ENCODE measurements at places on chromosomes 12 and 14. TPM values are rescaled to one million over a fixed set of nuclear protein-coding genes. Genes with fewer than 3 reads are reported as not detected.

DNA sequence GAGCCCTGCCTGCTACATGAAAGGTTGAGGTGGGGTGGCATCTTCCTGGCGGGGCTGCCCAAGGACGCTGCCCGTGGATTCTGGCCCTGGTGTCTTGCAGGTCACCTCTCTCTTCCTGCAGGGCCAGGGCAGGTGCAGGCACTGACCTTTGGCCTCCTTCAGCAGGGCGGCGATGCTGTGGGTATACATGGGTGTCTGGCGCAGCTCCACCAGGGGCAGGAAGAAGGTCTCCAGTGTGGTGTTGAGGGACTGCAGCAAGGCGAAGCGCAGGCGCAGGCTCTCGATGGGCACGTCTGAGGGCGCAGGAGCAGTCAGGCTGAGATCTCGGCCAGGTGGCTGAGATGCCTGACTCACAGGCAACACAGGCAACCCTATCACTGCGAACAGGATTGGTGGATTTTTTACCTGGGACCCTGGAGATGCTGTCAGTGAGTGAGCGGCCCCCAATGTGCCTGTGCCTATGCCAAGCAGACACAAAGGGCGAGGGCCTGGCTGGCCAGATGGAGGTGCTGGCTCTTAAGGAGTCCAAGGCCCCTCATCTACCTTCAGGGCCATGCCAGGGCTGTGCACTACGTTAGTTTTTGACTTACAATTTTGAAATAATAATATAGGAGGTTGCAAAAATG lies 45.7 kb downstream of the TRAFD1 start:
- H3K4me3 ChIP-seq, result no peak overlapping the region
- H3K4me1 ChIP-seq, result no peaks in the 10 kb centered on the region
- peaks cover 8% of the 10 kb centered on the region for H3K36me3 ChIP-seq

GRCh38 chr12:124411953-124412645 lies 117.2 kb downstream of the RFLNA start:
- H3K4me1 ChIP-seq, result no peaks in the 10 kb centered on the region
- no peak overlapping the region for H3K4me3 ChIP-seq
- no peaks in the 10 kb centered on the region for H3K27me3 ChIP-seq
- DNase-seq, result no peak

GRCh38 chr12:103494734-103495468 lies 867 bp downstream of the C12orf42 start:
- no peaks in the 10 kb centered on the region for H3K36me3 ChIP-seq
- H3K27me3 ChIP-seq, result peaks cover 34% of the 10 kb centered on the region

- H3K4me1 ChIP-seq, result no peaks in the 10 kb centered on the region
- no peaks in the 10 kb centered on the region for H3K27me3 ChIP-seq
- DNase-seq, result no peak
- no peak overlapping the region for H3K4me3 ChIP-seq
- no peaks in the 10 kb centered on the region for H3K36me3 ChIP-seq
These were observed 155.1 kb upstream of the PRICKLE1 start for GRCh38 chr12:42744539-42745182.

DNA sequence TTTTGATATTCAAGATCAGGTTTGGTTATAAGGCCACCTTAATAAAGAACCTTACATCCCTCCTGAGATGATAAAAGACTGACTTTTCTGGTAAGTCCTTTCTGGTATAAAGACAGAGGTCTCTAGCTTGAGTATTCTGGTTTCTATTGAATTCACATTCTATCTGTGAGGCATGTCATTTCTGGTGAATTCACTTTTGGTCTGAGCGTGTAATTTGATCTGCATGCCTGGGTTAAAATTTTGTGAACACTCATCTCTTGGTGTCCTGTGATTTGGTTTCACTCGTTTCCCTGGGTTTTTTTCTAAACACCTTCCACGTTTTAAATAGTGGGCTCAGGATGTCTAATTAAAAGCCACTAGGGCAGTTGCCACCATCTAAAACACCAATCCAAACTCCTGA lies 12.2 kb downstream of the EIF5 start:
- no peak for DNase-seq
- H3K4me3 ChIP-seq, result no peak overlapping the region
- H3K4me1 ChIP-seq, result peaks cover 1% of the 10 kb centered on the region
- no peaks in the 10 kb centered on the region for H3K27me3 ChIP-seq
- H3K27ac ChIP-seq, result no peak overlapping the region
- H3K36me3 ChIP-seq, result peaks cover 29% of the 10 kb centered on the region

GRCh38 chr14:92937051-92937937 lies 14.3 kb downstream of the CHGA start:
- H3K27ac ChIP-seq, result no peak overlapping the region
- no peaks in the 10 kb centered on the region for H3K27me3 ChIP-seq
- no peaks in the 10 kb centered on the region for H3K4me1 ChIP-seq
- DNase-seq, result no peak

The PPM1H gene
- not detected for total RNA-seq

DNA sequence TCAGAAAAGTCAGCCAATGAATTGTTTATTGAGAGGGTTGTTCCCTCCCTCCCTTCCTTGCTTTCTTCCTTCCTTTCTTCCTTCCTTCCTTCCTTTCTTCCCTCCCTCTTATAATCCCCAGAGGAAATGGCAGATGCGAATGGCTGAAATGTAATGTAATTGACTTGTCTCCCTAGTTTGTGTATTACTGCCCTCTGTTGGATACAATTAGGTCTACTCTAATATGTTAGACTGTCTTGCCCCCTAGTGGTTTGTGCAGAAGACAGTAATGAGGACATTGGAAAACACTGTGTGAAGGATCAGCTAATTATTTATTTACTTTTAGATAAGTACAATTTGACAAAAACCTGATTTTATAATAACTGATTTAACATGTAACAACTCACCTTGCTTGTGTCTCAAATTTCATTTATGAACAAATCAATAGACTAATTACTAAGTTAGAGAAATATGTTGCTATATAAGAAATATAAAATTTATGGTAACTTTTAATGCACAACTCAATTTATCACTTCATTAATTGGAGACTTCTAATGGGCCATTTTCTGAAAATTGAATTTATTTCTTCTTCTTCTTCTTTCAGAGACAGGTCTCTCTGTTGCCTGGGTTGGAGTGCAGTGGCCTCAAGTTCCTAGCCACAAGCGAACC lies 229.8 kb upstream of the LRIG3 start:
- no peak overlapping the region for H3K27ac ChIP-seq
- no peak for DNase-seq
- no peaks in the 10 kb centered on the region for H3K4me1 ChIP-seq

DNA sequence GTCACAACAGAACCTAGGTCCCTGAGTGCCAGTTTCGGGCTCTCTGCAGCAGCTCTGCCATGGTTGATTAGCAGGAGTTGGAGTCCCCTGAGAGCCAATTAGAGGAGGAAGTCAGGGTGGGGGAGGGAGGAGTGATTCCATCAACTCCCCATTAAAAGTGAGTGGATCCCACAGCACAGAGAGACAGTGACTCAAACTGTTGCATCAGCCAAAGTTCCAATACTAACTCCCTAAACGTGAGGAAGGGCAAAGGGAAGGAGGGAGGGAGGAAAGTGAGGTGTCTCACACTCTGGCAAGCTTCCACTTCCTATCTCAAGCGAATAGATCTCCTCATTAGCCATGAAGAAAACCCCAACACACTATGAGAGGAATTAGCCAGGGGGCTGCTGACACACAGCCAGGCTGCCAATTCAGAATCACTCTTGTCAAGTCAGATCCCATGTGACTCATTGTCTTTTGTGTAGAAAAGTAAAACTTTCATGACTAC lies 23.6 kb downstream of the OR11H4 start:
- no peak for DNase-seq
- H3K4me1 ChIP-seq, result no peaks in the 10 kb centered on the region
- H3K36me3 ChIP-seq, result peaks cover 7% of the 10 kb centered on the region
- no peak overlapping the region for H3K4me3 ChIP-seq
- H3K27ac ChIP-seq, result no peak overlapping the region

- H3K27me3 ChIP-seq, result no peaks in the 10 kb centered on the region
- DNase-seq, result peak; percentile 87
- H3K4me1 ChIP-seq, result peaks cover 2% of the 10 kb centered on the region
These were observed 25.1 kb downstream of the MEG3 start for GRCh38 chr14:100850841-100851585.

- H3K4me3 ChIP-seq, result no peak overlapping the region
- H3K36me3 ChIP-seq, result no peaks in the 10 kb centered on the region
- no peak for DNase-seq
- H3K27me3 ChIP-seq, result no peaks in the 10 kb centered on the region
- no peaks in the 10 kb centered on the region for H3K4me1 ChIP-seq
- H3K27ac ChIP-seq, result no peak overlapping the region
These were observed 222.9 kb upstream of the DAAM1 start for GRCh38 chr14:58965601-58966000.

DNA sequence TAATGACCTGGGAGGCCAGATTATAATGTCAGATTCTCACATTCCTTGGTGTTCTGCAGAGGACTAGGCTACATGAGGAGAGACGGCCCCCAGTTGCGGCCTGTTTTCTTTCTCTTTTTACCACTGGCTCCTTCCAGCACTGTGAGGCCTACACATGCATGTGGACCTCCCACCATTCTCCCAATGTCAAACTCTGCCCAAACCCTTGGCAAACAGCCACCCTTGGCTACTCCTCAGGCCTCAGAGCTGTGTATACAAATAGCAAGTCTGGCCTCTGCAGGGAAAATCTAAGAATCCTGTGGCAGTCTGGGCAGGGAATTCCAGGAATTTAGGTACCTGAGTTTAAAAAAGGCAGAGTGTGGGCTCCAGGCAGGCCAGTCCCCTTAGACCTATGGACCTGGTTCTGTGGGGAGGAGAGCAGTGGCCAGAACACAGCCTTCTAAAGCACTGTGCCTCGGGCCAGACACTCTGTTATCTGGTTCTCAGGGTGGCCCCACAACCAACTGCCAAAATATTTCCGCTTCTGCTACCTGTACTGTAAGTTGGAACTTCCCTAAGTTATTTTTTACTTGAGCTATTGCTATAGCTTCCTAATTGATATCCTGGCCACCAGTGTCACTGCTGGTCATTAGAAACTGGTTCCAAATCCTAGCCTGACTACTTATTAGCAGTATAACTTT lies 19.9 kb upstream of the NEDD1 start:
- H3K27ac ChIP-seq, result no peak overlapping the region
- no peak overlapping the region for H3K4me3 ChIP-seq
- no peaks in the 10 kb centered on the region for H3K36me3 ChIP-seq
- H3K27me3 ChIP-seq, result peaks cover 5% of the 10 kb centered on the region
- DNase-seq, result no peak

DNA sequence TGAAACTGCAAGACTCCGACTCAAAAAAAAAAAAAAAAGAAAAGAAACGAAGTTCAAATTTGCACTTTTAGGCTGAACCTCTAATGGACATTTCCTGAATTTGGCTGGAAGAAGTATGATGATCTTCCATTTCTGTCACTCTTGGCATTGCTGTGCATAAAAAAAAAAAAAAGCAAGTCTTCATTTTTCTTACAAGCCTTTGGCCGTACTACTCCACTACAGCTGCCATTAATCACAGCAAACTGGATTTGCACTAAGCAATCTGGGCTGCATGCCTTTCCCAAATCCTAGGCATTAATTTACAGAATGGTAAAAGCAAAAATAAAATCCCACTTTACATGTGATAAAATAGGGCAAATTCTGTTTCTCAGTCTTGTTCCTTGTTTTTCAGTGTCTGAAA lies 7.1 kb downstream of the CSRP2 start:
- H3K4me1 ChIP-seq, result no peaks in the 10 kb centered on the region
- peaks cover 24% of the 10 kb centered on the region for H3K27me3 ChIP-seq
- DNase-seq, result no peak
- no peaks in the 10 kb centered on the region for H3K36me3 ChIP-seq
- no peak overlapping the region for H3K4me3 ChIP-seq
- no peak overlapping the region for H3K27ac ChIP-seq

DNA sequence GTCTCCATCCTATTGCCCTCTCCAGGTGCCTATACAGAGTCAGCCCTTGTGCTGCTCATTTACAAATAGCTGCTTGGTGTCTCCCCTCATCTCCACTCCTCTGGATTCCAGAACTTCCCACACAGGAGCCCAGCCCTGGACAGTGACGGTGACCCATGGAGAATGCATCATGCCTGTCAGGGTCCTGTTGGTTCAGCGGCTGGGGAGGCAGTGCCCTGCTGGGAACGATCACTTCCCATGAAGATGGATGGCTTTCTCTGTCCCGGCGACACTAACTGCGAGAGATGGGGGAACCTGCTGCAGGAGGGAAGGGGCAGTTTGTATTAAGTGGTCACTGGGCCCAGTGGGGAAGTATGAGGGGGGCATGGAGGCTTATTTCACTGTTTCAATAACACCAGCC lies 395.0 kb upstream of the TBX3 start:
- no peaks in the 10 kb centered on the region for H3K36me3 ChIP-seq
- H3K27ac ChIP-seq, result no peak overlapping the region
- no peak overlapping the region for H3K4me3 ChIP-seq
- no peak for DNase-seq
- H3K4me1 ChIP-seq, result no peaks in the 10 kb centered on the region

The PTPRR gene
- not detected for total RNA-seq

Data from activated naive CD4-positive, alpha-beta T cell treated with anti-CD3 and anti-CD28 coated beads for 36 hours (primary cell).